ENCODE measurements at places on chromosomes 12 and 14. TPM values are rescaled to one million over a fixed set of nuclear protein-coding genes. Genes with fewer than 3 reads are reported as not detected.

DNA sequence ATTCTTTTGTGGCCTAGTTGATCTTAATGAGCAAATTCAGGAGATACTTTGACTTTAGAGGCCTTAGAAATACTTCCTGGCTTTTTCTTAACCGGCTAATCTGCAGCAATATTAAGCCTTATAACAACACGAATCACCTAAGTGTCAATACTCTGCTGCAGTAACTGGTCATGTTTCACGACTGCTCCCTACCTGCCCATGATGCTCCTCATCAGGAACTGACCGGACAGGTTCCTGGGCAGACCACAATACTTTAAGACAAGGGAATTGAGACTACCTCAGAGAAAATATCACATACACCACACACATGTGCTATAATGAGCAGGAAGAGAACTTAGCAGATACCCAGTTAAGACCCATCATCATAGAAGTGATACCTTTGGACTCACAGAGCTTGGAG is 211.9 kb upstream of the BMP4 start:
- H3K36me3 ChIP-seq, result no peaks in the 10 kb centered on the region
- no peak for DNase-seq
- H3K4me1 ChIP-seq, result no peaks in the 10 kb centered on the region

TAS2R8 gene
- not detected for polyA plus RNA-seq

DNA sequence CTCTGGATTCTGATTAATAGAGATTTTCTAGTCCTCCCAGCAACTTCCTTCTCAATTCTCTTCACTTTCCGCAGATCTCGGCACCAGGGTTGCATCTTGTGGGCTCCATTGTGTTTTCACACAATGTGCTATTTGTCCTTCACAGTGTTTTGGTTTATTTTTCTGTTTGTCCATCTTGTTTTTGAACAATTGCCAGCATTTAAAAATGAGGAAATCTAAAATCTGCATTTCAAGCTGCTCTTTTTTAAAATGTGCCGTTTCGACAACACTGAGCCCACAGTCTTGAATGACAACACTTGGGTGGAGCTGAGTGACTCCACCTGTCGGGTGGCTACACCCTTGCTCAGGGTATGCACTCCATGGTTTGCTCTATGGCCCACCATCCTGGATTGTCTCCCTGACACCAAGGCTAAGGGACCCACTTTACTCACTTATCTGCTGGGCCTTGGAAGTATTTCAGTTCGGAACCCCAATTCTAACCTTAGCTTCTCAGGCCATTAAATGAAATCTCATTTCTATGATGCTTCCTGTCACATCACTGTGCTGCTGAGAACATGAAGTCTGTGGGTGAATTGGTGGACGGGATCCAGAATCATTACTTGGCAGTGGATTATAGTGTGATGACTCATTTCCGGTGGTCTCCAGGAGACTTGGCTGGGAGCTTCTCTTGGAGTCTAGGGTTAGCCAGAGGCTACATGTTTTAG is 3.4 kb upstream of the MYRFL start:
- no peak overlapping the region for H3K27ac ChIP-seq
- no peak for DNase-seq
- H3K36me3 ChIP-seq, result no peaks in the 10 kb centered on the region
- no peaks in the 10 kb centered on the region for H3K27me3 ChIP-seq
- H3K4me1 ChIP-seq, result no peaks in the 10 kb centered on the region

DNA sequence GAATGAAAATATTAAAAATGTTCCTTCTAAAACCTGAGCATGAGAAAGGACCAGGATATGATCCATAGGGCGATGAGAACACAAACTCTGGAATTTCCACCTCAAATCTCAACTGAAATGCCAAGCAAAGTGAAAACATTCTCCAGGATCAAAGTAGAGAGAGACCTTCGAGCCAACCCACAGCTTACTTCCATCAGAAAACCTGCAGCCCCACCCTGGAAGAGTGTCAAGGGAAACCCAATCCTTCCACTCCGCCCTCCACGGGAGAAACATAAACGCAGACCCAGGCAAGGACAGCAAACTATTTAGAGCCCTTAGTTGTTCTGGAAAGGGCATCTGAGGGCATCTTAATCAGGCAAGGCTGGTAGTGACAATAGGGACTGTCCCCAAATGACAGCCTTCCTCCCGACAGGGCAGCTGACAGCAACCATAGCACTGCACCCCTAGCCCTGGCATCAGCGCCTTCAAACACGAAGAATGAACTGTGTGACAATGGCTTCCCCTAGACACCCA is 21.8 kb downstream of the SLC15A4 start:
- no peaks in the 10 kb centered on the region for H3K27me3 ChIP-seq
- H3K27ac ChIP-seq, result peak overlapping the region; percentile 83

GRCh38 chr12:19553175-19553574 is 113.9 kb downstream of the AEBP2 start:
- no peaks in the 10 kb centered on the region for H3K27me3 ChIP-seq
- DNase-seq, result no peak
- H3K4me1 ChIP-seq, result no peaks in the 10 kb centered on the region
- no peak overlapping the region for H3K4me3 ChIP-seq
- H3K27ac ChIP-seq, result no peak overlapping the region

SERPINA10 gene
- polyA plus RNA-seq, result not detected

DNA sequence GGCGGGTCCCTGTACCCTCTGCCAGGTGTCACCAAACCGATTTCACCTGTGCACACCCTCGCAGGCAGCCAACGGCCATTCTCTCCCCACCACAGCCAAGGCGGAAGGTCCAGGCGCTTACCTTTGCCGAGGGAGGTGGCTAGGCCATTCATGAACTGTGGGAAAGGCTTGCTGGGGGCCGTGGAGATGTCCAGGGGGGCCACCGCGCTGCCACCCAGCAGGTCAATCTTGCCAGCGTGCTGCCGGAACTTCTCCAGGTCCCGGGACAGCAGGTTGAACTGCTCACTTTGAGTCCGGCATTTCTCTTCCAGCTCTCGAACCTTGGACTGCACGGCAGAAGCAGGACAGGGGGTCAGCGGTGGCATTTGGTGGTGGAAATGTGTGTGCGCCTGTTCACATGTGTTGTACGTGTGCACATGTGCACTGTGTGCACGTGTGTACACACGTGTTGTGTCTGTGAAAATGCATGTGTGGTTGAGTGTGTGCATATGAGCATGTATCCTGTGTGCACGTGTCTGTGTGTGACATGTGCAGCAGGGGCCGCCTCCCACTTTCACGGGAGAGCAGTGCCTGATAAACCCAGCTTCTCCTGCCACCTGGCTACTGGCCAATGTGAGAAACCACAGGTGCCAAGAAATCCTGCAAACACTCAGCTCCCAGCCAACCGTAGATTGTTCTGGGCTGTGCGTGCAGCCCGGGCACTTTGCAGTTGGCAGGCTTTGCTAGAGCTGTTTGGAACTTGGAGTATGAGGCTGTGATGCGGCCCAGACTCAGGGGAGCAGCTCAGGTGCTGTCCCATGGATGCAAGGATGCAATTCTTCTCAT is 118.9 kb downstream of the PIWIL1 start:
- no peak for DNase-seq
- H3K27ac ChIP-seq, result no peak overlapping the region
- H3K4me3 ChIP-seq, result no peak overlapping the region
- no peaks in the 10 kb centered on the region for H3K4me1 ChIP-seq

- H3K36me3 ChIP-seq, result no peaks in the 10 kb centered on the region
- no peak overlapping the region for H3K4me3 ChIP-seq
- peaks cover 37% of the 10 kb centered on the region for H3K27me3 ChIP-seq
- peaks cover 5% of the 10 kb centered on the region for H3K4me1 ChIP-seq
Observed at GRCh38 chr12:113643177-113643974, 171.7 kb upstream of the LHX5 start.

SUOX gene
- polyA plus RNA-seq, result 0.58 TPM

GRCh38 chr14:71711125-71711524 is 221.1 kb upstream of the RGS6 start:
- no peak overlapping the region for H3K4me3 ChIP-seq
- no peaks in the 10 kb centered on the region for H3K4me1 ChIP-seq
- no peak for DNase-seq
- peak overlapping the region; percentile 72 for H3K27ac ChIP-seq

MLF2 gene
- polyA plus RNA-seq, result 128 TPM

RBP5 gene
- polyA plus RNA-seq, result not detected

DNA sequence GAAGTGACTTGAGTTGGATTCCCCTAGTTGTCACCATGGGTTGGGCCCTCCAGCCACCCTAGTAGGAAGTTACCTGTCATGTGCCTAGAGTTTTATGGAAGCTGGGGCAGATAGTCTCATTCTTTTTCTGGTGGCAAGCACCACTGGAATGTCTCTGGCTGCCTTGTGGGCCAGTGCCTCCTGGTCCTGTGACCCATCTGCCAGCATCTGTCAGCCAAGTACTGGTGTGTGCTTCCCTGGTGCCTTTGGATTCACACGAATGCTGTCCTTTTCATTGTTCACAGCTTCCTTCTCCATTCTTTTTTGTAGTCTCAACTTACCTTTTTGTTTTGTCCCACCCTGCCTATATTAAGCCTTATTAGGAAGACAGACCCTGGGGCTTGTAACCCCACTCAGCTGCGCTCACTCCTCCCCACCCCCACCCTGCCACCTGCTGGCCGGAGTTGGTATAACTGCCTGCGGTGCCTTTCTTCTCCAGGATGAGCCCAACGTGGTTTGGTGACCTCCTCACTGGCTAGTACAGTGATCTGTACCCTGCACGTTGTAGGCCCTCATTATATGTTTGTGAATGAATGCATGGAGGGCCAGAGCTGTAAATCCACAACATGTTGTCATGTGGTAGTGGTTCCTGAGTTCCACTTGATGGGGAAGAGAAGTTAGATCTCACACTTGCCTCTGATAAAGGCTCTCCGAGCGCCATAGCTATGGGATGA is 125.7 kb downstream of the TSPAN9 start:
- peaks cover 35% of the 10 kb centered on the region for H3K27me3 ChIP-seq
- no peaks in the 10 kb centered on the region for H3K36me3 ChIP-seq
- peak overlapping the region; percentile 4 for H3K27ac ChIP-seq
- DNase-seq, result no peak

GRCh38 chr14:31138301-31138700 is 69.3 kb downstream of the HECTD1 start:
- H3K36me3 ChIP-seq, result peaks cover 11% of the 10 kb centered on the region
- H3K27ac ChIP-seq, result peak overlapping the region; percentile 41
- H3K27me3 ChIP-seq, result no peaks in the 10 kb centered on the region
- no peak for DNase-seq
- H3K4me1 ChIP-seq, result no peaks in the 10 kb centered on the region

SPX gene
- 0.65 TPM for polyA plus RNA-seq

- H3K27me3 ChIP-seq, result no peaks in the 10 kb centered on the region
- H3K27ac ChIP-seq, result no peak overlapping the region
- peaks cover 19% of the 10 kb centered on the region for H3K36me3 ChIP-seq
- peaks cover 18% of the 10 kb centered on the region for H3K4me1 ChIP-seq
- H3K4me3 ChIP-seq, result no peak overlapping the region
Observed at GRCh38 chr12:106981788-106982187, 5.2 kb downstream of the MTERF2 start.

GRCh38 chr12:11758510-11759493 is 109.3 kb downstream of the ETV6 start:
- peaks cover 56% of the 10 kb centered on the region for H3K4me1 ChIP-seq
- peak overlapping the region; percentile 62 for H3K4me3 ChIP-seq
- no peaks in the 10 kb centered on the region for H3K27me3 ChIP-seq
- H3K36me3 ChIP-seq, result peaks cover 12% of the 10 kb centered on the region
- no peak for DNase-seq
- H3K27ac ChIP-seq, result peak overlapping the region; percentile 93

DNA sequence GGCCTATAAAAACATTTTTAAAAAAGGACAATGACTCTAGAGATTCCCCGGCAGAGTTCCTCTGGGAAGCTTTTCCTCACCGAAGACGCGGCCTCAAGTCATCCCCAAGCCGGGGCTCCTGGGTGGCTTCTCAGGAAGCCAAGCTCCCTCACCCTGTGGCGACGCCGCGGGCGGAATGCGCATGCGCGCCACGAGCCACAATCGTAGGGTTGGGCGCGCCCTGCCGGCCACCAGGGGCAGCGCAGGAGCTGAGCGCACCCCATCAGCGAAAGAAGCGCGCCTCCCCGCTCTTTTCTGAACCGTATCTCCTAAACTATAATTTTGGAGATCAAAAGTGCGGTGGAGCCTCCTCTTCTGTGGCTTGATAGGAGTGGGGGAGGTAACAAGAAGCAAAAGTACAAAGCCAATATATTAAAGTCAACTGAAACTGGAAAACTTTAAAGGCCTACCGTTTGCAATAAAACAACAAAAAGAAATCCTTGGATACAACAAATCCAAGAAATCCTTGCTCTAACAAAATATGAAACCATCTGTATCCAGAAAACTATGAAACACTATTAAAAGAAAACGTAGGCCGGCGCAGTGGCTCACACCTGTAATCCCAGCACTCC is 17.4 kb upstream of the CHFR start:
- H3K4me3 ChIP-seq, result peak overlapping the region; percentile 68
- no peaks in the 10 kb centered on the region for H3K36me3 ChIP-seq
- DNase-seq, result peak; percentile 76
- H3K4me1 ChIP-seq, result peaks cover 9% of the 10 kb centered on the region
- H3K27me3 ChIP-seq, result peaks cover 21% of the 10 kb centered on the region

DNA sequence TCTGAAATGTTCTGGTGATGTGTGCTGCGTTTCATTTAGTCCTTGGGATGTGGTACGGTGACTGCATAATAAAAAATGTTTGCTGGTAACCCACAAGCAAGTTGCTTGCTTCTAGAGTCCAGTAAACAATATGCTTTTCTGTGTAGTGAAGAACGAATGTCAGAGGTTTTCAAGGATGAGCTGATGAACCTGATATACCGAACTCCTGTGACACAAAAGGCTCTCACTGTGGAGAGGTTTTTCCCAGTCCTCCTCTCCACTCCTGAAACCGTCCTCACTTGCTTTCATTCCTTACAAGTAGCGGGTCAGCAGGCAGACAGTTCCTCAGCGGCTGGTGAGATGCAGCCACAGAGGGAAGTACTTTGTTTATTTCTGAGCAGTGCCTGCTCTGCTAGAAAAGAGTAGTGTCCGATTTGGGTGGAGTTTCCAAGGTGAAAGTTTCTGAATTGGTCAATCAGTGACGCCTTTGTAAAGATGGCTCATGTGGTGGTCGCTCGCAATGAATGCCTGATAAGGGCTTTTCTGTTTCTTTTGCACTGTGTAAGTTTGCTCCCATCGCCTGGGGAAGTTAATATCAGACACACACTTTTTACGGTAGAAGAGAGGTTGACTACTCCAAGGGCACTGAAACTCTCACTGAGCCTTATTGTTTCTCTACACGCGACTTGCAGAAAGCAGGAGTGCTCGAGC is 3.0 kb downstream of the ETV6 start:
- peaks cover 64% of the 10 kb centered on the region for H3K4me1 ChIP-seq
- H3K27ac ChIP-seq, result peak overlapping the region; percentile 93
- no peaks in the 10 kb centered on the region for H3K27me3 ChIP-seq
- peak overlapping the region; percentile 92 for H3K4me3 ChIP-seq
- DNase-seq, result peak; percentile 30
- no peaks in the 10 kb centered on the region for H3K36me3 ChIP-seq

- peaks cover 6% of the 10 kb centered on the region for H3K27me3 ChIP-seq
- H3K36me3 ChIP-seq, result peaks cover 5% of the 10 kb centered on the region
- no peak overlapping the region for H3K27ac ChIP-seq
Observed at GRCh38 chr12:123524378-123524777, 9.1 kb downstream of the RILPL1 start.

LTBR gene
- not detected for polyA plus RNA-seq

KCNJ8 gene
- polyA plus RNA-seq, result not detected

DNA sequence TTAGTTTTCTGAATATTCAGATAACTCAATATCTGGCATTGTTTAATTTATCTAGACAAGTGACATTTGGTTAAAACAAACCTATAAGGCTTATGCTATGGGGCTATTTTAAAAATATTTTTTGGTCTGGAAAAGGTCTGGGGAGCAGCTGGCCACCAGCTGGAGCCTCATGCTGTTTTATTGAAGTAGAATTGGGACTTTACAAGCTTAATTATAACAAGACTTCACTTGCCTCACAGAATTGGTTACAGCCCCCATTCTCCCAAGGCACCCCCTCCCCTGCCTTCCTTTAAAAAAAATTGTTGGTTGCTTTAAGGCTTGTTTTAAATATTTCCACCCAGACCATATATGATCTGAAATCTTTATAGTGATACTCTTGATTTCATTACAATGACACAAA is 453.9 kb downstream of the ADAMTS20 start:
- H3K4me1 ChIP-seq, result no peaks in the 10 kb centered on the region
- H3K4me3 ChIP-seq, result no peak overlapping the region
- H3K27ac ChIP-seq, result no peak overlapping the region
- H3K27me3 ChIP-seq, result no peaks in the 10 kb centered on the region

Measured in naive B cell (primary cell).